ENCODE measurements at places on chromosomes 1 and 21.
A peak's percentile ranks its signal among the peaks of the same experiment; 100 is the strongest.

- DNase-seq: no peak
These were observed 62.6 kb upstream of the FAM20B start for GRCh38 chr1:178962853-178963711.

DNA sequence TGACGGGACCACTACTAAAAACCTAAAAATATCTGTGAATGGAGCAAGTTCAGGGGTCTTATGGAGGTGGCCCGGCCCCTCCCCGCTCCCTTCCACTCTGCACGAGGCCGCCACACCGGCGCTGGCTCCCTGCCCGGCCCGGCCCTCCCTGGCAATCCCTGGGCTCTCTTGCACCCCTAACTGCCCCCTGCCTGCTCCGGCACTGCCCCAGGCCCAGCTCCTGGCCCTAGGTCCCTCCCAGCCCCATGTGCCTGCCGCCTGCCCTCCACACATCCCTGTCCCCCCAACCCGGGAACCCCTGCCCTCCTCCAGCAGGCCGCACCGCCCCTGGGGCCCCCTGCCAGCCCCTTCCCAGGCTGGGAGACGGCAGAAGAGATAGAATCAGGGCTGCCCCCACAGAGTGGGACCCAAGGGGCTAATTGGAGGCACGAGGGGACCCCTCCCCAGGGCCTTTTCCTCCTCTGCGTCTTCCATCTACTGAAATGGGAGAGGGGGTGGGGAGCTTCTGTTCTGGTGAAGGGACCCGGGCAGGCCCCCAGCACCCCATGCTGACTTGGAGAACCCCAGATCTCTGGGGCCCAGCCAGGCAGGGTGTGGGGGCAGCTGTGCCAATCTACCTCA lies 9.3 kb upstream of the CTRC start:
- DNase-seq: peak; percentile 15

- no peak for DNase-seq
These were observed 119.0 kb downstream of the FGGY start for GRCh38 chr1:59415881-59416280.

- DNase-seq: no peak
These were observed 16.4 kb downstream of the MPZL1 start for GRCh38 chr1:167738158-167738557.

- DNase-seq: no peak
These were observed 19.8 kb downstream of the RO60 start for GRCh38 chr1:193079187-193079586.

- DNase-seq: no peak
These were observed 35.0 kb downstream of the ACKR1 start for GRCh38 chr1:159239551-159240220.

DNA sequence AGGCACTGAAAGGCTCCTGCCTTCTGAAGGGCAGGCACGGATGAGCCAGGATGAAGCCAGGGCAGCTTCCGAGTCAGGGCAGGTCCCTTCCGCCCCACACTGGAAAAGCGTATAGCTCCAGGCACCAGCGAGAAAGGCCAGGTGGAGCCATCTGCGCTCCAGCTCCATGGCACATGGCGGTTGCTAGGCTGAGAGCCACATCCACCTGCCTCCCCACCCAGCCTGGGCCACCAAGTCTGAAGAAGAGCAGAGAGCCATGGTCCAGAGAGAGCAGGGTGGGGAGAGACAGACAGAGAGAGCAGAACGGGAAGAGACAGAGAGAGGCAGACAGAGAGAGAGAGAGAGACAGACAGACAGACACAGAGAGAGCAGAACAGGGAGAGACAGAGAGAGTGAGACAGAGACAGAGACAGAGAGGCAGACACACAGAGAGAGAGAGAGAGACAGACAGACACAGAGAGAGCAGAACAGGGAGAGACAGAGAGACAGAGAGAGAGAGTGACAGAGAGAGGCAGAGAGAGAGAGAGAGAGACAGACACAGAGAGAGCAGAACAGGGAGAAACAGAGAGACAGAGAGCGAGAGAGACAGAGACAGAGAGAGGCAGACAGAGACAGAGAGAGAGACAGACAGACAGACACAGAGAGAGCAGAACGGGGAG lies 5.2 kb downstream of the FNDC10 start:
- DNase-seq: no peak

- DNase-seq: no peak
These were observed 48.3 kb upstream of the LAMC2 start for GRCh38 chr1:183137782-183138181.

Measured in CD4-positive, alpha-beta T cell treated with Interleukin-15 for 1 hour (primary cell).